ENCODE measurements at places on chromosomes 12 and 14.

- DNase-seq, result no peak
Measured at GRCh38 chr14:80212023-80212397, 706 bp upstream of the DIO2 start.

DNA sequence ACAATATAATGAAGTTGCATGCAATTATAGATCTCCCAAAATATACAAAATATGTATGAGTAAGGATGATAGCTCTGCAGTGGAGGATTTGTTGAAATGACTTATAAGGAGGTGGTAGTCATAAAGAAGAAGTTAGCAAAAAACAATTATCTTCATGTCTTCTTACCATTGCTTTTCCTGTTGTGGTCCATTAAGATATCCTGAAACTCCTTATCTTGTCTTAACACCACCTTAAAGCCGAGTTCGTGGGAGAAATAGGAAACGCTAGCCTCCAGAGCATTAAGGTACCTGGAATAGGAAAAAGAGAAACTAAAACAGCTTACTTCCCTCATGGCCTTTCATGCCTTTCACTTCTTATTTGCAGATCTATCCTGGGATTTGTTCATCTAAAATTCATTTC, 15.2 kb downstream of the GUCY2C start:
- DNase-seq, result no peak

GRCh38 chr12:47838286-47838931, 18.7 kb upstream of the HDAC7 start:
- DNase-seq, result no peak

GRCh38 chr12:49621651-49622500, 1.5 kb upstream of the PRPF40B start:
- no peak for DNase-seq

DNA sequence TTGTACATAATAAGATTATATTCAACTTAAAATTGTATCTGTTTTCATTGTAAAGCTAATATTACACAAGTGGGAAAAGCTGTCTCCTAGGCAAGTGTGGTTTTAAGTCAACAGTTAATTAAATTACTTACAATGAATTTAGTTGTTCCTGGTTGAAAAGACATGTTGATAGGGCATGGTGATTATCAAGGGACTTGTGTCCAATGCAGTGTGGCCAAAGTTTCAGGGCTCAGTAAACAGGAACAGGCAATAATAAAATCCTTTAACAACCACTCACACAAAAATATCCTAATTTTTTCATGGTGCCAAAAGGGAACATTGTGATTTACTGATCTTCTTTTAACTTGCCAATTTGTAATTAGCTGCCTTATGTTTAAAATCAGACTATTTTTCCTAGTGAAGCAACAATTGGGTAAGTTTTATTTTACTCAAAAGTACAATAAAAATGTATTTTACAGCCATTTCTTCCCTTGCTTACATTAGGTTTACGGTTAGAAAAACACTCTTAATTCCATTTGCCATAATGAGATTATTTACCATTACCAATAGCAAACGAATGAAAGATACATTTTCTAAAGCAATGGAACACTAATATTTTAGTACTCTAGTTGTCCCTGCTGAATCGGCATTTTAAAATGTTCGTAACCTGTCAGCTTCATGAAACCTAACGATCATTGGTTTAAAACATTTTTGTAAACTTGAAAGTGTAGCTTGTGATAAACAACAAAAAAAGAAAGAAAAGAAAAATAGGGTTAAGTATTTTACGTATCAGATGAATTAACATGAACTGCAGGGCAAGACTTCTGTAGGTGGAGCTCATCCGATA, 1.8 kb upstream of the WNK1 start:
- DNase-seq, result no peak

DNA sequence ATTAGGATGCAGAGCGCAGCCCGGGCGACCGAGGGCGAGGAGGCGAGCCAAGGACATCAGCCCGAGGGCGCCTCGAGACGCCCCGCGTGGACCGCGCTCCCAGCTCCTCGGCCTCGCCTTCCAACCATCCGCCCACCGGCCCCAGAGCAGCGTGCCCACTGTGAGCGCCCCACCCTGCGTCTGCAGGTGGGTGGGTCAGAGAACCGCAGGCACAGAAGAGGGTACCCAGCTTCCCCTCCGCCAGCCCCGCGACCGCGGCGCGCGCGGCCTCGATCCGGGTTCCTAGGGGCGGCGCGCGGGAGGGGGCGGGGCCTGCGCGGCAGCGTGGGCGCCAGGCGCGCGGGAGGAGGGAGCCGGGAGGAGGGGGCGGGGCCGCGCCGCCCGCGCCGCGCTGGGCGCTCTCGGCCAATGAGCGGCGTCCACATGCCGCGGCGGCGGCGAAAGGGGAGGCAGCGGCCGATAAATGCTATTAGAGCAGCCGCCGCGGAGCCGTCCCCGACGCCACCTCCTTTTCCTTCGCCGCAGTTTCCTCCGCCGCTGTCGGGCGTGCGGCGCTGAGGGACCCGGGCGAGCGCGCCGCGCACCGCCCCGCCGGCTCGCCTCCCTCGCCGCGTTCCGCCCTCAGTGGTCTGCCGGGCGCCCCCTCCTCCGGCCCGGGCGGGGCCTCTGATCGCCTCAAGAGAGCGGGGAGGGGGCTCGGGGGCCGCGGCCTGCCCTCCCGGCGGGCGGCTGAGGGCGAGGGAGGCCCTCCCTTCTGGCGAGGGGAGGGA, at the start of gene ATP2A2:
ATP2A2 (plus strand) TSS at position 469 of the 770 bp plus-strand sequence. CDS start 543 bp downstream, outside the sequence.
- peak; percentile 84 for DNase-seq

- DNase-seq, result no peak
Measured at GRCh38 chr12:25372002-25372401, 121.3 kb upstream of the KRAS start.

- DNase-seq, result no peak
Measured at GRCh38 chr14:100827101-100828021, 1.4 kb downstream of the MEG3 start.

DNA sequence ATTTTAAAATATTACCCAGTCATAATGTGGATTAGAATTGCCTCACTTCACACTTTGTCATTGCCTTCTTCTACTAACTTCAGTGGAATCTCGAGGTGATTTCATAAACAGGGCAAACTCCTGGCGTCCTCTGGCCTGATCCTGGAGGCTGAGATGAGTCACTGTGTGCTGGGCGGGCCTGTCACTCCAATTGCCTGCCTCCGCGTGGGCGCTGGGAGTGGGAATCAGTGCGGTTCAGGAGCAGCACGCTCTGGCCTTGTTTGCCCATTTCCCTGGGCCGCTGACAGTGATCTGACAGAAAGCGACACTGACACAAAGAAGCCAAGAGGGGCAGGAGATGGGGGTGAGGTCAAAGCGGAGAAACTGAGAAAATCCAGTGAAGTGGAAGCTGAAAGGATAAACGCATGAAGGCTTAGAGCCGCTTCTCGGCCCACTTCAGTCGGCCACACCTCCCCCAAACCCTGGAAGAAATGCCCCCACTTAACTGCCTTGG, 29.7 kb downstream of the LGR5 start:
- DNase-seq, result no peak

DNA sequence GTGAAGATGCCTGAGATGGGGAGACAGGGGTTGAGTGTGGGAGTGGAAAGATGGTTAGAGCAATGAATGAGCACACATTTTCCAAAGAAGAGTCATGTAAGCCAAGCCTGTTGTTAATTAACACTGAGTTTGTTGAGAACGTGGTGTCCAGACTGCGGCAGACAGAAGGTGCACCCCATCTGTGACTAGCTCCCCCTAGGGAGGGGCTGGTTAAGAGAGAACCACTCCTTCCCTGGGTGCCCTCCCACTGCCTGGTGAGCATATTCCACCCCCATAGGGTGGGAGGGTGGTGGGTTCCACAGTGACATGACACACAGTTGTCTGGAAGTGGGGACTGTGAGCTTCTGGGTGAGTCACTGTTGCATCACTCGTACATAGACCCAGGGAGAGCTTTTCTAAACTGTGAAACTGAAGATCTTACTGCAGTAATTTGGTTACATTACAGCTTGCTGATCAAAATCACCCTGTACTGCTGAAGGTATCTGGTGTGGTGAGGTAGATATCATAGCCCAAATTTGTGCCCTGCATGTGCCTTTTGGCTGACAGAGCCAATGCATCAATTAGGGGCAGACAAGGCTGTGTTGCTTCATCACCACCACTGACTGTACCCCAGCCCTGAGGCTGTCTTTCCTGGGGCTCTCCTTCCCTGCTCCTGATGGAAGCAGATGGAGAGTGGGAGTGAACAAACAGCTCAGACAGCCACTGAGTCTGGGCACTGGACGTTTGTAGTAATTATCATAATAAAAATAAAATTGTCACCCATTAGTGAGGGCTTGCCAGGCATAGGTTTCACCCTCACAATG, 150.9 kb downstream of the EMP1 start:
- peak; percentile 10 for DNase-seq

DNA sequence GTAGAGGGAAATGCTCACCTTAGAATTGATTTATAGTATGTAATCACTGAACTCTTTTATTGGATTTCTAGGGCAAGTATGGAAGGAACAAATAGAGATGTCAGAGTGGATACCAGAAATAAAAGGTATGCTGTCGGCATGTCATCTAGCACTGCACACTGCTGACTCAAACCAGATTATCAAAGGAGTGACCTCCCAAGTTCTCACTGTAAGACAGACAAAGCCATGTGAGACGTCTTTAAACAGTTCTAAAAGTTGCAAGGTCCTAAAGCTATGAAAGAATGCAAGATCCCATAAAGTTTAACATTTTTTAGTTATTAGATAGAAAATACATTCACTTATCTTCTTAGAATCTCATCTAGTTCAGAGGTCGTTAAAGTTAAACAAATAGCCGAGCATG, 70.0 kb upstream of the CPM start:
- DNase-seq, result no peak

GRCh38 chr12:117390866-117391265, 29.4 kb upstream of the NOS1 start:
- no peak for DNase-seq

- peak; percentile 57 for DNase-seq
Measured at GRCh38 chr14:90697577-90698206, 118.5 kb downstream of the TTC7B start.

DNA sequence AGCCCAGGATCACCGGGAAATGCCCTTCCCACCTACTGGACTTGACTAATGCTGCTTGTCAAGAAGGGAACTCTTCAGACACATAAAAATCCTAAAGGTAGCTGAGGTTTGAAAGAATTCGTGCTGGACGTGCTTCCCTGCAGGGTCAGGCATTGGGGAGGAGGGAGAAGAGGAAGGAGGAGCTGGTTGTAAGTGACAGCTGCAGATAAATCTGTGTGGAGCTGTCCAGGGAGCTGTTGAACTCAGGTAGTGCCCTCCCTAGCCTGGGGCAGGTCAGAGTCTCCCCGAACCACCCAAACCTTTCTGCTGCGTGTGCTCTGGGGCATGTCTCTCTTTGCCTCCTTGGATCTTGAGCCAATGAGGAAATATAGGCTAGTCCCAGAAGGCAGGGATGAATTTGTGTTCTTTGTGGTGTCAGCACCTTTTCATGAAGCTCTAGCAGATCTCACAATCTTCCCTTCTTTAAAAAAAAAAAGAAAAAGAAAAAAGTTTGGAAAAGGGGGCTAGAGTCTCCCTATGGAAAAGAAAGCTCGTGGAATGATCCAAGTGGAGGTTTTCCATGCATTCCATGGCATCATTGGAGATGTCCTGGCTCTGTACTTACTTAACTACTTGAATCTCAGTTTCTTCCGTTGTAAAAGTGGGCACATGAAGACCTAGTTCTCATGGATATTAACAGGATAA, 23.6 kb upstream of the FOS start:
- DNase-seq, result no peak

GRCh38 chr14:92443741-92444140, 69.8 kb upstream of the RIN3 start:
- no peak for DNase-seq

DNA sequence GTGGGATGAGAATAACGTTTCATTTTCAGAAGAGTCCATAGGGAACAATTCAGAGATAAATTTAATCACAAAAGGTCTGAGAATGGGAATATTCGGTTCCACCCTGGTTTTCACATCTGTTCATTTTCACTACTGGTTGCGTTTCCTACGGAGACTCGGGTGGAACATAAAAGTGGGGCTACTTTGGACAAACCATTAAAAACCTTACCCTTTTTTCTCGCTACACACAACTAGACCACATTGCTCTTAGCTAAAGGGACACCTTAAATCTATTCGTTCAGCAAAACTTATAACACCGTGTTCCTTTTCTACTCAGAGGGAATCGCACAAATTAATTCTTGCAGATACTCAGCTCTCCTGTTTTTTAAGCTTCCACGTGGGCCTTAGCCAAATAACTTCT, 1.0 kb upstream of the SUDS3 start:
- DNase-seq, result no peak

- DNase-seq, result no peak
Measured at GRCh38 chr12:25943940-25944339, 14.5 kb upstream of the RASSF8 start.

DNA sequence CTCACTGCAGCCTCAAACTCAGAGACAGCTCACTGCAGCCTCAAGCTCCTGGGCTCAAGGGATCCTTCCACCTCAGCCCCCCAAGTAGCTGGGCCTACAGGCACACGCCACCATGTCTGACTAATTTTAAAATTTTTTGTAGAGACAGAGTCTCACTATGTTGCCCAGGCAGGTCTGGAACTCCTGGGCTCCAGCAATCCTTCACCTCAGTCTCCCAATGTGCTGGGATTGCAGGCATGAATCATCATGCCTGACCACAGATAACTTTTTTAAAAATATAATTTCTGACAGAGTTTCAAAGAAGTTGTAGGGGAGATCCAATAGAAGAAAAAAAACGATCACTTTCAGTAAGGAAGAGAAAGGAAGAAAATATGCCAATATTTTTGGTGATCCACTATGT, 189.7 kb upstream of the CDKN3 start:
- DNase-seq, result no peak

DNA sequence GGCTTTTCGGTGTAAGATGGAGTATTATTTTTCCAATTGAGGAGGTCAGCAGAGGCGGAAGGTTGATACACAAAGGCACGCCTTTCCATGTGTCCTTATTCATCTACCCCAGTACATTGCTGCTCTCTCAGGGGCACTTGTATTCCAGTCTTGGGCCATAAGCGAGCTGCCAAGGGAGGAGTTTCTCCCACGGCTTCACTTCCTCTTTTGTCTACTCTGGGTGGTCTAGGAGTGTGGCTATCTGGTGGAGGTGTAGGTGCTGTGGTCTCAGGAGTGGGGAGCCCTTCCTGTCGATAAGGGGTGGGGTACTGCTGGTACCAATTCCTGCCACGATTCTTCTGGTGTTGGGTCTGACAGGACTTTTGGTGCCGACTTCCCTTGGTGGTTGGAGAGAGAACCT, 73.4 kb downstream of the GAS2L3 start:
- DNase-seq, result no peak

DNA sequence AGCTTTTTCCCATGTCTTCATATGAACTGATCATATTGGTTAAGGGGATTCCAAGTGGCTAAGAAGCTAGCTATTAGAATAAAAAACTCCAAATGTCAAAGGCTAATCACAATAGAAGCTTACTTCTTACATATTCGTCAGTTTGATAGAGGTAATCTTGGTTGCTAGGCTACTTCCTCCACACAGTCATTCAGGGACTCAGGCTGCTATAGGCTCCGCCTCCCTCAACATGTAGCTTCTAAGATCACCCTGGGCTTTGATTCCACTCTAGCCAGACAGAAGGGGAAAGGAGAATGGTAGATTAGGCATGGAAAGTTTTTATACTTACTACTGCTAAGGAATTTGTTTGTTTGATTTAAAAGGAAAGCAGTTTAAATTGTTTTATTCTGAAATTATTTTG, 207.9 kb downstream of the EFCAB11 start:
- no peak for DNase-seq

Data from stimulated activated CD4-positive, alpha-beta T cell treated with anti-CD3 and anti-CD28 coated beads, Interleukin-15, amount 100 ng/mL, for 1 hour (primary cell).